ENCODE measurements at places on chromosomes 5 and 9.

- peak; percentile 92 for DNase-seq
Measured at GRCh38 chr5:172115541-172115982, 72.5 kb downstream of the STK10 start.

GRCh38 chr5:135140446-135141204 lies 106.6 kb upstream of the PITX1 start:
- DNase-seq = peak; percentile 98

- peak; percentile 78 for DNase-seq
Measured at GRCh38 chr5:88825584-88826315, 57.2 kb downstream of the MEF2C start.

GRCh38 chr5:111572561-111572960 lies 60.2 kb upstream of the STARD4 start:
- no peak for DNase-seq

DNA sequence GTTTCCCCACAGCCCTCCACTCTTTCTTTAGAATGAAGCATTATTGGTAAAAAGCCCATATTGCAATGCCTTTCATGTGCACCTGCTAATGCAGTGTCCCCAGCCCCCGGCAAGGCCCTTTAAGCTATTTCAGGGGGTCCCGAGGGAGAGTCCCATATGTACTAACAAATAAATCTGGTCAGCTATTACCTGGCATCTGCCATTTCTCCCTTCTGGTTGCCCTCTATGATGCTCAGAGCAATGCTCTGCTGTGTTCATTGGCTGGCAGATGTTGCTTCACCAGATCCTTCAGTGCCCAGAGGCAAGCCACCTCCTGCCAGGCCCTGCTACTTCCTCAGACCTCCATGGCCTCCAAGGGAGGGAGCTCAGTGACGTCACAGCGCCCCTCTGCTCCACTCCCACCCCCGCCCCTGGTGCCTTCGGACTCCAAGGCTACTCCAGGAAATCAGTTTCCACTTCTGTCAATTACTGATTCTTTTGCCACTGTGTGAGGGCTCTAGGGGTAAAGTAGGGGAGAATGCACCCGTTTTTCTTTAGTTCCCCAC lies 201.1 kb upstream of the GLRA1 start:
- DNase-seq = no peak

GRCh38 chr9:118940473-118940872 lies 428.8 kb downstream of the BRINP1 start:
- DNase-seq = no peak

DNA sequence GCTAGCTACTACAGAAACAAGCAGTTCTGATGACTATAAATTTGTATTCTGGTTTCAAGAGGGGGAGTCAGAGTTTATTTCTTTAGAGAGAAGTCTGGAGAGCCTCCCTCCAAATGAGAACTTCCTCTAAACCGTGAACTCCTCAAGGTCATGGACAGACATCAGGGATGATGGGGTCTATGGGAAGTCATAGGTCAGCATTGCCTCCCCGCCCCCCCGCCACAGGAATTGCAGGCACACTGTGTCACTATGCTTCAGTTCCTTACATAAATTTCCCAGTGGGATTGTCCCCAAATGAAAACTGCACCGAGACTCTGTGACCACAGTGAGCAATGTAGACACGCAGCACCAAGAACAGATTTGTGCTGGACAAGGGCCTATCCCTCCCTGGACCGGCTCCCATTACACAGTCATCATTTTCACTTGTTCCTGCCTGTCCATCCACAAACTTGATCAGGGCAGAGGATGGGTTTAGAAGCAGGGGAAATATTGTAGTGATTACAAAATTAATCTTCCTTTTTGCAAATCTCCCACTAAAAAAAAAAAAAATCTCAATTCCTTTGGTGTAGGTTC lies 300.3 kb downstream of the EFNA5 start:
- peak; percentile 2 for DNase-seq

- DNase-seq = no peak
Measured at GRCh38 chr5:25963251-25964008, 1075.0 kb downstream of the CDH9 start.

DNA sequence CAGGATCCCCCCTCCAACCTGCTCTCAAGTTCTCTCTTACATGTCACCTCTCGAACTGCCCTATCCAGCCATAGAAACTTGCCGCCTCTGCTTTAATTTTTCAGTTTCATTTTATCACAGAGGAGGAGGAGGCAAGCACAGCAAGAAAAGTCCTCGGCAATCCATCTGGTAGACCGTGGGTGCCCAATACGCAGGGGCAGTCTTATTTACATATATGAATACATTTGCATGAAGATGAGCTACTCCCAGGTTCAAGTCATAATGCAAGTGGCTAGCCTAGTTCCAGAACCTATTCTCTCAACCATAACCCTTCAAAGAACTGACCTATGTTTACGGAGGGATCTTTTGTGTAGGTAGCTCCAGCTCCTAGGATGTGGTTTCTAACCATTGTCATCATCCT lies 223.2 kb upstream of the PANK3 start:
- no peak for DNase-seq

DNA sequence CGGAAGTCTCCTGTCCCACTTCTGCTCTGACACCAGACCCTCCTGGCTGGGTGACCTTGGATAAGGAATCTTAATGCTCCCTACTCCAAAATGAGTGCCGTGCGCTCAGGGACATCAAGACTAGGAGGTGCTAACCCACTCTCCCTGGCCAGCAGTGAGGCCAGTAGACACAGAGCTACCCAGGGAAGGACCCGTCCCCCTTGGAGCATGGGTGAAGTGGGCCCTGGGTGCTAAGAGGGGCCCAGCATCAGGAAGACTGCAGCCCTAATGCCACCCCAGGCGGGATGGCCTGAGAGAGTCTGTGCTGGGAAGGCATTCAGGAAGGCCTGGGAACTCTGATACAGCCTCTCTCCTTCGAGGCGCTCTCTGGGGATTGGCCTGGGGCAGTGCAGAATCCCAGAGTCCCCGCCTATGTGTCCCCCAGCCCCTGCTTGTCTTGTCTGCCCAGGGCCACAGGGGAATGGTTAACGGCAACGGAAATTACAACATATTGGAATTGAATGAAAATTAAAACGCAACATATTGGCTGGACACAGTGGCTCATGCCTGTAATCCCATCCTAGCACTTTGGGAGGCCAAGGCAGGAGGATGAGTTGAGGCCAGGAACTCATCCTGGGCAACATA lies 29.7 kb upstream of the RNU6ATAC start:
- no peak for DNase-seq

- DNase-seq = no peak
Measured at GRCh38 chr5:11390291-11390767, 513.9 kb downstream of the CTNND2 start.

DNA sequence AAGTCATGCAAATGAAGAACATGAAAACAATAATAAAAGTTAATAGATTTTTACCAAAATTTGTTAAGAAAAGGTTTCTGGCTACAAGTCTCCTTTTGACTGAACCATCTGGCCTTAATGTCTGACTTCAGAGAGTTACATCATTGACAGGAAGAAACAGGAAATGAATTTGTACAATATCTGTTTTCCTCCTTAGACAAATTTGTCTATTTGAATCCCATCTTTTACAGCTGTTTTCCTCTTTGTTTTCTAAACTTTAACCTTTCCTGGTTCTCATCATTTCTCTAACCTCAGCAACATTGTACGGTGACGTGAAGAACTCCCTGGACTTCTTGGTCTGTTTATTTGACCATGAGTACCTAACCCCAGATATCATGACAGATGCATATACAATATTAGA lies 567.5 kb upstream of the RIOK2 start:
- DNase-seq = no peak

DNA sequence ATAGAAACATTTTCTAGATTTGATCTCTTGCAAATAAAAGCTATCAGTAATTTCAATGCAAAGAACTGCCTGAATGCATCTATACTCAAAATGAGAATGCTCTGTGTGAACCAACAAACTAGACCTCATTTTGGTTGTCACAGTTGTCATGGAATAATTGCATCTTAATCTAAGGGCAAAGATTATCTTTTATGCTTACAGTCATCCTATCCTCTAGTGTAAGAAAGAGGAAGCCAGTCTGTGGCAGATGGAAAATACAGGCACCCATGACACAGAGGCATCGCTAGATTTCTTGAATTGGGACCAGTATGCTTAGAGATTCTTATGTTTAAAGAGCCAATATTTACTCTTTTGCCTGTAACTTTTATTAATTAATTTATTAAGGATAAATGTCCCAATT lies 95.0 kb downstream of the MACIR start:
- no peak for DNase-seq

DNA sequence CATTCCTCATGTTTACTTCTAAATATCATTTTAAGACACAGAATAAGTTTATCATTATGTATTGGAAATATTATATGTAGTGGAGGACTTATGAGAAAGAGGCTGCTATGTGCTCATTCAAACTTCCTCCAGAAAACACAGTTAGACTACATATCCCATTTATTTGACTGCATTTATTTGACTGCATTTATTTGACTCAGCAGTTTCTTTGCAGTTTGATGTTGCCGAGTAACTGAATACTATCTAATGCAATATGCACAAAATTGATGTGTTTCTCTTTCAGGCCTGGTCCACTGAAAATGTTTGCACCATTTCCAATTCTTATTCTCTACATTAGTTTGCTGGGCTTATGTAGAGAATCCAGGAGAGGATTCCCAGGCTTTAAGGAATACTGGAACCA lies 89.9 kb upstream of the FBN2 start:
- DNase-seq = no peak

DNA sequence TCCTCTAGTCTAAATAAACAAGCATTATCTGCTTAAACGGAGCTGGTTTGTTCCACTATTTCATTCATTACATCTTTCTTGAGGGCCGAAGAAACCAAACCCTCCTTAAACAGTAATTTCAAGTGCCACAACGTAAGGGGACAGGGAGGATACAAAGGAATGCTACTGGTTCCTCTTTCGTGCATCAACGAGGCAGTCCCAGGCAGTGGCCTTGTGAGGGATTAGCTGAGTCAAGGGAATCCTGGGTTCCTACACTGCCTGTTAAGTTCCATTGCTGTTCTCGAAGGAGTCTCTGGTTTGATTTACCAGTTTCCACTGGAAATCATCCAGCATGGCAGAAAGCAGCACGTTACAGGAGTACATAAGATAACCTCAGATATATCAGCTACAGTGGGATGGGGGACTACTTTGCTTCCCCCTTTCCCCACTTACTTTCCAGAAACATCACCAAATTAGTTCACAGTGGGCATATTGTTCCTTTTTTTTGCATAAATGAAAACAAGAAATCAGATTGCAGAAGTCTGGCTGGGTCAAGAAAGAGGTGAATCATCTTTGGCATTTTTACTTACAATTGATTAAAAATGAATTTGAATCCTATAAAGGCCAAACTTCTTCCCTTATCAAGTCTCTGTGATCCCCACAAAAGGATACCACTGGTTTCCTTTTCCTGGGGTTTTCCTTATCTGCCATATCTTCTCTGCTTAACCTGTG lies 2.5 kb upstream of the RANBP3L start:
- peak; percentile 15 for DNase-seq

DNA sequence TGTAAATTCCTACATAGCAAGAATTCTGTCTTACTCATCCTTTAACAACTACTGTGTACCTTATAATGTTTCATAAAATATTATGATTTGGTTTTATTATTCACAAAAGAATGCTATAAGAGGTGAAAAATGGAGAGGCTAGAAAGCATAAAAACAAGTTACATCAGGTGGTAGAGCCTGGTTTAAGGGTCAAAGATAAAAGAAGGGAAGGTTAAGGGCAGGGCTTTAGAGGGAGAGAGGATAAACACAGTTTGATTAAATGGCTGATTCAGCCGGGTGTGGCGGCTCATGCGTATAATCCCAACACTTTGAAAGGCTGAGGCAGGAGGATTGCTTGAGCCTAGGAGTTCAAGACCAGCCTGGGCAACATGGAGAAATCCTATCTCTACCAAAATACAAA lies 40.4 kb upstream of the HSPB3 start:
- no peak for DNase-seq

DNA sequence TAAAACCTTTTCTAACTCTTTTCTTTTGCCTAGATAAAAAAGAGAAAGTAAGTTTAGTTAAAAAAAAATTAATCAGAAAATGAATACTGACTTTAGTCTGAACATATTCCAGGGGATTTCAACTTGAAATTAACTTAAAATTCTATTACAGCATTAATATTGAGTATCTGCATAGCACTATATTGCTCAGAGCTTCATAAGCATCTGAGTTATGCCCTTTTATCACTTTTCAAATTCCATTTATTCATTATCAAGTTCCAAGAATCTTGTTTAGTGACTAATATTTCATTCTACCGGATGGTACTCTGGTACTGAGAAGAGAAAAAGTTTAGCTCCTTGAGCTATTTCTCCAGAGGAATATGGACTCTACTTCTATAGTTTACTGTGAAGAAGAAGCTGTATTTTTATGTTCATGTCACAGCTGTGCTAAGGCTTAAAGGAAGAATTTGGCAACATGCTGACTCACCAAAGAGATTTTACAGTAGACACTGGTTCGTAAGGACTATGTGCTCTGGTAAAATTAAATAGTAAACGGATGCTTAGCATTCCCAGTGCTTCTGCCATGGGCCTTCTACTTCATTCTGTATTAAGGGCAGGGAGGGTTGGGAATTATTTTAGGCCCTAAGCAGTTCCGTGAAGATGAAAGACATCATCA lies 285.2 kb upstream of the SEMA6A start:
- no peak for DNase-seq

Measured in MV-4-11 (cell line).